A549 treated with RU486 at 1 μM for 4 hours (cell line): ENCODE measurements at places on chromosomes 12 and 14. TPM values are rescaled to one million over a fixed set of nuclear protein-coding genes. Genes with fewer than 3 reads are reported as not detected.

The IFNG-AS1 gene
- not detected in 5 replicates for total RNA-seq

The GLIPR1L1 gene
- not detected in 5 replicates for total RNA-seq

The PTPN21 gene
- 6.0 to 9.1 TPM (median 8.0 TPM) in 5 replicates for total RNA-seq

The FOXA1 gene
- 6.8 to 12.4 TPM (median 10.6 TPM) in 5 replicates for total RNA-seq

The KRT82 gene
- total RNA-seq: not detected in 5 replicates

The MYF5 gene
- not detected in 5 replicates for total RNA-seq

The SERPINA3 gene
- 6.1 to 7.6 TPM (median 6.6 TPM) in 5 replicates for total RNA-seq

The EID3 gene
- 7.2 to 8.7 TPM (median 8.2 TPM) in 5 replicates for total RNA-seq

The CLEC1B gene
- total RNA-seq: not detected in 5 replicates

The EML1 gene
- total RNA-seq: 34.2 to 43.3 TPM (median 40.6 TPM) in 5 replicates

The ATXN2 gene
- total RNA-seq: 37.2 to 51.5 TPM (median 47.8 TPM) in 5 replicates

The CTSG gene
- total RNA-seq: not detected in 5 replicates

The LRRC10 gene
- not detected in 5 replicates for total RNA-seq

The ENDOU gene
- not detected in 5 replicates for total RNA-seq

The ZDHHC22 gene
- total RNA-seq: 0.11 to 0.26 TPM (median 0.20 TPM) in 5 replicates

The FBLN5 gene
- 1.8 to 2.3 TPM (median 2.2 TPM) in 5 replicates for total RNA-seq

The WIF1 gene
- total RNA-seq: not detected in 5 replicates

The ARHGAP5 gene
- 30.4 to 69.7 TPM (median 60.6 TPM) in 5 replicates for total RNA-seq

The LYZ gene
- total RNA-seq: 0.73 to 2.2 TPM in 2 of 5 replicates, not detected in the others

The ACSS3 gene
- not detected in 5 replicates for total RNA-seq

The SLC4A8 gene
- 1.0 to 1.6 TPM (median 1.3 TPM) in 5 replicates for total RNA-seq

The GARIN6 gene
- not detected in 5 replicates for total RNA-seq

The ASB2 gene
- 1.4 to 3.7 TPM (median 2.1 TPM) in 5 replicates for total RNA-seq

The MMP14 gene
- 0.37 to 0.94 TPM (median 0.74 TPM) in 5 replicates for total RNA-seq

The TEX22 gene
- total RNA-seq: 0.17 to 0.77 TPM (median 0.41 TPM) in 4 of 5 replicates, not detected in the other

The CSRNP2 gene
- 8.7 to 14.0 TPM (median 13.4 TPM) in 5 replicates for total RNA-seq

The PMEL gene
- 0.75 to 1.4 TPM (median 0.87 TPM) in 5 replicates for total RNA-seq

The A2ML1 gene
- total RNA-seq: not detected in 5 replicates

The UTP20 gene
- 12.3 to 19.4 TPM (median 18.0 TPM) in 5 replicates for total RNA-seq

The KERA gene
- not detected in 5 replicates for total RNA-seq

The SSTR1 gene
- total RNA-seq: not detected in 5 replicates

The ZNF839 gene
- 5.2 to 6.7 TPM (median 6.3 TPM) in 5 replicates for total RNA-seq
